Osteoblast (primary cell): ENCODE measurements at places on chromosomes 4 and X.
A peak's percentile ranks its signal among the peaks of the same experiment; 100 is the strongest.

- H3K36me3 ChIP-seq = no peaks in the 10 kb centered on the region
- peaks cover 23% of the 10 kb centered on the region for H3K4me1 ChIP-seq
- no peak for DNase-seq
Measured at GRCh38 chr4:105710678-105711077, 2.1 kb downstream of the GSTCD start.

DNA sequence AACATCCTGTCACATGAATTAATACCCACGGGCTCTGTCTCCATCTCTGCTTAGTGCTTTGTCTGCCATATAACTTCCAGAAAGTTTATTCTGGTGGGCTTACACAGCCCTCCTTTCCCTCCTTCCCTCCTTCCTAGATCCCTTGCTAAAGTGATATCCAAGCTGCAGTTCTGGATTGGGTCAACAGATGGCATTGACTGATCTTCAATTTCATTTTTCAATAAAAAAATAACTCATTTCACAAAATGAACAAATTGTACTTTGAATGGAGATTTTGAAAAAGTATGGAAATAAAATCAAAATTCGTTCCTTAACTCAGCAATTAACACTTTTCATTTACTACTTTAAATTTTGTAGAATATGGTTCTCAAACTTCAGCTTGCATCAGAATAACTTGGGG lies 94.9 kb downstream of the NXF2 start:
- peaks cover 8% of the 10 kb centered on the region for H3K27me3 ChIP-seq
- H3K27ac ChIP-seq = no peak overlapping the region
- no peaks in the 10 kb centered on the region for H3K36me3 ChIP-seq
- H3K4me1 ChIP-seq = no peaks in the 10 kb centered on the region
- H3K4me3 ChIP-seq = no peak overlapping the region

GRCh38 chr4:3489451-3489962 lies 26.4 kb downstream of the DOK7 start:
- peaks cover 33% of the 10 kb centered on the region for H3K4me1 ChIP-seq
- peak; percentile 96 for DNase-seq
- no peak overlapping the region for H3K27ac ChIP-seq
- peak overlapping the region; percentile 10 for H3K4me3 ChIP-seq
- H3K27me3 ChIP-seq = peaks cover 3% of the 10 kb centered on the region

DNA sequence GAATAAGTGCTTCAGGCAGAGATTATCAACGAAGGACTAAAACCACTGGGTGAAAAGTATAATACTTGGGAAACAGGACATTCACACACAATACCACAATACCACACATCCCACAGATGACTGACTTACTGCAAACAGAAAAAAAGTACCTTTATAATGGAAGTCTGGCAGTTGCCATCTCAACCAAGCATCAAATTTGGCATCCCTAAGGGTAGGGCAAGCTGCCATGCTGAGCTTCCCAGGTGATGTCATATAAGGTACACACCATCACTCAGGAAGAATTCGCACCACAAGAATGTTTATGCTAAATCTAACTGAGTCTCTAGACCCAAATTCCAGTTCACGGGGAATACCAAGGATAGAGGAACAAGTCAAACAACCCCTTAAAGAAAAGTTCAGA lies 9.1 kb downstream of the QDPR start:
- H3K27ac ChIP-seq = no peak overlapping the region
- H3K4me3 ChIP-seq = no peak overlapping the region
- no peaks in the 10 kb centered on the region for H3K27me3 ChIP-seq
- H3K4me1 ChIP-seq = no peaks in the 10 kb centered on the region
- no peak for DNase-seq
- peaks cover 47% of the 10 kb centered on the region for H3K36me3 ChIP-seq

DNA sequence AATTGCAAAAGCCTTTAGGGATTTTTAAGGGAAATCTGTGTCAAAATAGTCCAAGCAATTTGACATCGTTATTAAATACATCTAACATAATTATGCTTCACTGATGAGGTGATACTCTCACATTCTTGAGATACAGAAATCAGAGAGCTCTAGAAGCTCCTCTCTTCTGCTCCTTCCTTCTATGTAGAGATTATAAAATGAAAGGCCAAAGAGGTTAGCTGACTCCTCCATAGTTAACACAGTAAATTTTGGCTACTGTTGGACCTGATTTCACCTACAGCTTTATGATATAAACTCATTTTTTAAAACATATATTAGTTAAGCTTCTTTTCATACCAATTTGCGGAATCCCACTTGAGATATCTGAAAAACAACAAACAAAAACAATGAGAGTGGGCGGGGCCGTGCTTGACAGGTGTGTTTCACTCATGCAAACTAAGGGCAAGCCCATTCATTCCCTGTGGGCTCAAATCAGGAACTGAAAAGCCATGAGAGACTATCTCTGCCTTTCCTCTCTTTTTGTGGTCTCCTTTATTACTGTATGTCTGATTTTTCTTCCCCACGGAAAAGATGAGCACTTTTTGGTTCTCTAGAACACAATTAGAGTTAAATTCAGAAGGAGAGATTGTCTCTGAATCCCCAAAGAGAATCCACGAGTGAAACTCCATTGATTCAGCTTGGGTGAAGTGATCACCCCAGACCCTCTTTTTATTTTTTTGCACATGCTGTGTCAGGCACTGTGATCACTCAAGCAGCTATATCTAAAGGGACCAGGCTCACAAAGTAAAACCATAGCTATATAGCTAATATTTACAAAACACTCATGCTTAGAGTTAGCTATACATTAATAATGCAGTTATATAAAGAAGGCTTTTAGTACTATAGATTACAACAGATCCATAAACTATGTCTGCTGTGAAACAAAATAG lies 566.3 kb downstream of the IL15 start:
- no peak overlapping the region for H3K27ac ChIP-seq
- no peak overlapping the region for H3K4me3 ChIP-seq
- no peaks in the 10 kb centered on the region for H3K4me1 ChIP-seq
- no peak for DNase-seq
- H3K36me3 ChIP-seq = no peaks in the 10 kb centered on the region

DNA sequence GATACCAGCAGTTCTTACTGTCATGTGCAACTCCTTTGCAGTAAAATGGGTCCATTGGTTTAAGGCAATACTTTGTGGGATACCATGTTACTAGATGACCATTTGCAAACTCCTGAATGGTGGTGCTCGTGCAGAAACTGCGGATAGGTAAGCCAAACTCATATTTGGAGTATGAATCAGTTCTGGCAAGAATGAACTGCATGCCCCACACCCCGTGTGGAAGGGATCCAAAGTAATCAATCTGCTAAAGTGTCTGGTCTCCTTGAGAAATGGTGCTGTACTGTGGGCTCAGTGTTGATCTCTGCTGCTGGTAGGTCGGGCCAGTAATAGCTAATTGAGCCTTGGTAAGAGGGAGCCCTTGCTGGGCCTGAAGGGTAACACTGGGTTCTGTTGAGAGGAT lies 4.2 kb upstream of the TAB3 start:
- H3K27ac ChIP-seq = no peak overlapping the region
- peak; percentile 81 for DNase-seq
- H3K27me3 ChIP-seq = no peaks in the 10 kb centered on the region
- H3K36me3 ChIP-seq = no peaks in the 10 kb centered on the region
- no peak overlapping the region for H3K4me3 ChIP-seq
- H3K4me1 ChIP-seq = peaks cover under 1% of the 10 kb centered on the region

DNA sequence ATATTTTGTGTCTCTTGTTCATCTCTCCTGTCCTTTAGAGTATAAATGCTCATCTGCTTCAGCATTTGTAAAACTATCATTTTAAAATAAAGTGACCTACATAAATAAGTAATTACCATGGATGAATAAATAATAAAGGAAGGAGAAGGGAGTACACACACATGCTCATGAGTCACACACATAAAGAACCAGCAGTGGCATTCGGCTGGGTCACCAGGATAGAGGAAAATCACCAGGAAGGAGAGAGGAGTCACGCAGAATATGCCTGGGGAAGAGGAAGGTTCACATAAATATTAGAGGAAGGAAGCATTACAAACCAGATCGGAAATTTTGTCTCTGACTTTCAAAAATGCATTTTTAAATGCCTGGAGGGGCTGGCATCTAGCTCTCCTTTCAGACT lies 38.5 kb upstream of the MED14 start:
- no peak overlapping the region for H3K4me3 ChIP-seq
- DNase-seq = no peak
- no peak overlapping the region for H3K27ac ChIP-seq
- H3K27me3 ChIP-seq = peaks cover 12% of the 10 kb centered on the region

DNA sequence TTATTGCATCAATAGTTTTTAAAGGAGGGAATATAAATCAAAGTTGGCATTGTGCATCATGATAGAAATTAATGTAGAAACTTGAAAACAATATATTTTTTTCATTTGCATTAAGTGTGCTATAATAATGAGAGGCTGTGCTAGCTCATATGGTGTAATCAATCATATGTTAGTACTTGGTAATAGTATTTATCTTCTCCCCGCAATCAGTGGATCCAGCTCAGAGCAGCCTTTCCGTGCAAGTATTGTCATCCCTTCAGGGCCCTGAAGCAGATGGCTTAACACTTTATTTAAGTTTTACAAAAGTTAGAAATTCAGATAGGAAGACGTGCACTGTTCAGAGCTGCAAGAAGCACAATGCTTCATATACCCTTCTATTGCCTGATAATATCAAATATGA lies 616.3 kb upstream of the ATOH1 start:
- no peak overlapping the region for H3K27ac ChIP-seq
- H3K27me3 ChIP-seq = no peaks in the 10 kb centered on the region
- H3K4me1 ChIP-seq = no peaks in the 10 kb centered on the region
- no peaks in the 10 kb centered on the region for H3K36me3 ChIP-seq
- DNase-seq = no peak

GRCh38 chr4:37317104-37317643 lies 72.6 kb downstream of the NWD2 start:
- H3K4me1 ChIP-seq = no peaks in the 10 kb centered on the region
- no peak for DNase-seq
- no peak overlapping the region for H3K27ac ChIP-seq
- no peak overlapping the region for H3K4me3 ChIP-seq

DNA sequence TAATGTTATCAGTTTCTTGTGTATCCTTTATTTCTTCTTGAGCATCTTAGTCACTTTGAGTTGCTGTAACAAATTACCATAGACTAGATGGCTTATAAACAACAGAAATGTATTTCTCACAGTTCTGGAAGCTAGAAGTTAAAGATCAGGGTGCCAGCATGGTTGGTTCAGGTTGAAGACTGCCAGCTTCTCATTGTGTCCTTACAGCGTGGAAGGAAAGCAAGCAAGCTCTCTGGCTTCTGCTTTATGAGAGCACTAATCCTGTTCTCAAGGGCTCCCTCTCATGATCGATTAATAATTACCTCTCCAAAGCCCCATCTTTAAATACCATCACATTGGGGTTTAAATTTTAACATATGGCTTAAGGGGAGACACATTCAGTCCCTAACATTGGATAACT lies 497.2 kb downstream of the RAPGEF2 start:
- H3K27ac ChIP-seq = no peak overlapping the region
- no peak overlapping the region for H3K4me3 ChIP-seq
- no peaks in the 10 kb centered on the region for H3K27me3 ChIP-seq
- H3K4me1 ChIP-seq = no peaks in the 10 kb centered on the region

DNA sequence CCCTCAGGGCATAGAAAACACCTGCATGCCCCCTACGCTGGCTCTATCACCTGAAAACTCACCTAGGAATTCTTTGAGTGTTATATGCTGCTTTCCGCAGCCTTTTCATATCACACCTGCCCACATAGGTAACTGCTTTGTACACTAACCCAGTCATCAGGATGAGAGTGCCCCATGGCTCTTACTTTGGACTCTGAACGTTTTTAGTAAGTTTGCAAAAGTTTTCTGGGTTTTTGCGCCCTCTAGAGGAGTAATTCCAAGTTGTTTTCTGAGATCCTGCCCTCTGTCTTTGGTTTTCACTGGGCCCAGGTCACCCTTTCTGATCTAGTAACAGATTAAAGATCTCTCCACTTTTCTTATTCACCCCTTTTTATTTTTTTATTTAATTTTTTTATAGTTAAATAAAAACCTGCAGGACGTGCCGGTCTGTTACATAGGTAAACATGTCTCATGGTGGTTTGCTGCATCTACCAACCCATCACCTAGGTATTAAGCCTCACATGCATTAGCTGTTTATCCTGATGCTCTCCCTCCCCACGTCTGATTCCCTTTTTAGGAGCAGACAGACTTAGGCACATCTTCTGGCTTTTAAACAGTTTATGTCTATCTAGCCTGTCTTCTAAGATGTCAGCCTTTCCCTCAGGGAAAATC lies 139.2 kb downstream of the NWD2 start:
- no peaks in the 10 kb centered on the region for H3K36me3 ChIP-seq
- no peak overlapping the region for H3K27ac ChIP-seq
- no peak for DNase-seq
- H3K27me3 ChIP-seq = no peaks in the 10 kb centered on the region
- no peaks in the 10 kb centered on the region for H3K4me1 ChIP-seq
- no peak overlapping the region for H3K4me3 ChIP-seq

DNA sequence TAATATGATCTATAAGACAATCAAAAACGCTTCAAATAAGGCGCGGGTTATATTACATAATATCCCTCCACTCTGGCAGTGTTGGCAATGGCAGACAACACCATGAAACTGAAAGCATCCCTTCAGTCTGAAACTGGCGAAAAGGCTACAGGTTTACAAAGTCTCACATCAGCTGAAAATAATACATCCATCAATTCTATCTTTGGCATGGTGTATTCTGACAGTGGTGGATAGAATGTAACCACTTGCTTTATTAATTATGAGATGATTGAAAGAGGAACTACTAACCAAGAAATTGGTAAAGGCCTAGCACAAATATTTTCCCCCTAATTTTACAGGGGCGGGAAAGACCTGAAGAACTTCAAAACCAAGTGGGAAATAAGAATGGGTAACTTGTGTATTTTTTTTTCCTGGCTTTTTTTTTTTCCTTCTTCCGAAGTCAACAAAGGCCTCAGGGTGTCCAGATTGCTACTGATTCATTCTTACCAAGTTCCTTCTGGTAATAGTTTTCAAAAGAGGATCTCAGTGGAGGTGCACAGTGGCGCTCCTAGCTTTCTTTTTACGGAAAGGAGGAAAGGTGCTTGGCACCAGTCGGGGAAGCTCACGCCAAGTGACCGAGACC lies 728 bp downstream of the UBA6 start:
- H3K36me3 ChIP-seq = no peaks in the 10 kb centered on the region
- no peaks in the 10 kb centered on the region for H3K27me3 ChIP-seq
- peaks cover 14% of the 10 kb centered on the region for H3K4me1 ChIP-seq
- peak; percentile 55 for DNase-seq

- H3K27ac ChIP-seq = peak overlapping the region; percentile 92
- no peaks in the 10 kb centered on the region for H3K27me3 ChIP-seq
- peak; percentile 78 for DNase-seq
- H3K4me3 ChIP-seq = peak overlapping the region; percentile 78
- peaks cover 3% of the 10 kb centered on the region for H3K4me1 ChIP-seq
- H3K36me3 ChIP-seq = no peaks in the 10 kb centered on the region
Measured at GRCh38 chrX:56564164-56564885, 898 bp downstream of the UBQLN2 start.

GRCh38 chr4:145153181-145153903 lies 27.0 kb downstream of the OTUD4 start:
- H3K4me1 ChIP-seq = no peaks in the 10 kb centered on the region
- H3K27ac ChIP-seq = peak overlapping the region; percentile 23
- no peak overlapping the region for H3K4me3 ChIP-seq
- no peak for DNase-seq
